Fibroblast of villous mesenchyme (primary cell): ENCODE measurements at places on chromosomes 2 and 18. TPM values are rescaled to one million over a fixed set of nuclear protein-coding genes. Genes with fewer than 3 reads are reported as not detected.

DNA sequence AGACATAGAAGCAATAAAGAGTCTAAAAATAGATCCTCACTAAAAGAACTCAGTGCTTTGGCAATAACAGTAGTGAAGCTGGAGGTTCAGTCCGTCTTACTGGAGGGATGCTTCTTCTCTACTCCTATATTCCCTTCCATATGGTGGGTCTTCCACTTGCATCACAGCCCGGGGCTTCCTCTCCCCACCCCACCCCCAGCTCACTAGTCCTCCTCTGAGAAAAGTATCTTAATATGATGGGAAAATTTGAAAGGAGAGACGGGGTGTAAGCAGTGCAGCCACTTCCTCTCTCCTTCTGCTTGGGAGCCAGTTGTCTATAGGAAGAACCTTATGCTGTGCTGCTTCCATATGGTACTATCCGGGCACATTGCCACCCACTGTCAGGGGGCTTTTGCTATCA, 57.2 kb upstream of the SPOPL start:
- no peak for DNase-seq

DNA sequence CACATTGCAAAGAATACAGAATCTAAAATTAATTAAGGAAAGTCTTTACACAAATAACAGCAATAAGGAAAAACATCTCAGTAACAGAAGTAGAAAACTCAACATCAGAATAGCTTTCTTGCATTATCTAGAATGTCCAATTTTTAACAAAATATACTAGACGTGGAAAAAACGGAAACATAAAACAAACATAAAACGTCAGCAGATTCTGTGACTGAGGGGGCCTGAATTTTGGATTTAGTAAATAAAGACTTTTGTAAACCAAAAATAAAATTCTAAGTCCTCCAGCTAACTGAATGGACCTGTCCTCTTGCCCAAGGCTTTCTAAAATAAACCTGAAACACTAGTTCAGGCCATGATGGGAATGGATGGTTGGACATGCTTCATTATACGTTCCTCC, 773.5 kb upstream of the LRRTM1 start:
- no peak for DNase-seq

DNA sequence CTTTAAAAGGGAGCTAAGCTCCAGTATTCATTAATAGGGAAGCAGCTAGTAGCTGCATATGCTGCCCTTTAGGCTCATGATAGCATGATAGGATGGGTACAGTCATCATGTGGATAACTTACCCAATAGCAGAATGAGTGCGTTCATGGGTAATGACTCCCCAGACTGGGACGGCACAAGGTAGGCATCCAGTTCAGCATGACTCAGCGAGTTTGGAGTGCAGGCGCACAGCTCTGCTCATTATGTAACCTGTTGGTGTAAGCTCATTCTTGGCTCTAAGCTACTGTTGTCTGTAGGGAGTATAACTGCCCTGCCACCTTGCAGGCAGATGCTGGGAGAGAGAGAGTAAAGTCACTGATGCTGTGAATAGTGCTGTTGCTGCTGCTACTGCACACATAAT, 209.2 kb upstream of the SYT4 start:
- DNase-seq = no peak

Gene WIPF1
- total RNA-seq = 13.0 and 15.1 TPM in 2 replicates

Gene LYPD6B
- 1.9 and 3.0 TPM in 2 replicates for total RNA-seq
